ENCODE measurements at places on chromosomes 12 and 14.

DNA sequence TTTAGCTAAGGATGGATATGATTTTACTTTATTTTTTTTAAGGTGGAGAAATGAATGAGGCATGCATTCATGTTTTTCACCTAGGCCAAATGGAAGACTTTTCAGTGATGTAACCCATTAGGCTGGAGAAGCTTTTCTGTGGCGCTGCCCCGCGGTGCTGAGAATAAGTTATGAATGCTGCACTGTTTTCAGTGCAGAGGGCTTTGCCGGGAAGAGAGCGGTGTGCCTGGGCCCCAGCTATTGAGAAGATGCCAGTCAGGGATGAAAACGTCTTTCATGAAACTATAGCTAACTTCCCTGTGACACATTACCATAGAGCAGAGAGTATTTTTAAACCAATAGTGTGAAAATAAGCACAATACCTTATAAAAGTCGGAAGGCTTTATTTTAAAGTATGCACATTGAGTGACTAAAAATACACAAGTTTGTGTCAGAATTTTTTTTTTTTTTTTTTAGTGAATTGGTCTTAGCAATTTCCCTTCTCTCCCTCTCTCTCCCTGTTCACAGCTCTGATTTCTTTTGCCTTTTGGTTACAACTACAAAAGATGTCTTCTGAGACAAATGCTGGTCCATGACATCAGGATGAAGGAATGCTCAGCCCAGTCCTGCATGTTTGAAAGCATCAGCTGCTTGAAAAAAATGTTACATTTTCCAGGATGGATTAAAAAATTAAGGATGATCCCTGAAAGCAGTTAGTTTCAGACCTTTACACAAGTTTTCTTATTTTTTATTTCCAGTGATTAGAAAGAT lies 48.3 kb downstream of the NPAS3 start:
- DNase-seq, result no peak

DNA sequence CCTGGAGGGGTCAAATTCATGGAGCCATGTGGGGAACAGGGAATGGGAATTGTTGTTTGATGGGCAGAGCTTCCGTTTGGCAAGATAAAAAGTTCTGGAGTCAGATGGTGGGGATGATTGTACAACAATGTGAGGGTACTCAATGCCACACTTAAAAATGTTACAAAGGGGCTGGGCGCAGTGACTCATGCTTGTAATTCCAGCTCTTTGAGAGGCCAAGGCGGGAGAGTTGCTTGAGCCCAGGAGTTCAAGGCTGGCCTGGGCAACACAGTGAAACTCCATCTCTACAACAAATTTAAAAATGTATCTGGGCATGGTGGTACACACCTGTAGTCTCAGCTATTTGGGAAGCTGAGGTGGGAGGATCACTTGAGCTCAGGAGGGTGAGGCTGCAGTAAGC lies 66.0 kb upstream of the DIO3 start:
- no peak for DNase-seq

GRCh38 chr14:83419420-83419819 lies 1885.8 kb upstream of the SEL1L start:
- no peak for DNase-seq

- DNase-seq, result no peak
Measured at GRCh38 chr12:122560138-122560537, 33.1 kb downstream of the KNTC1 start.

GRCh38 chr12:45611061-45611460 lies 118.4 kb upstream of the ARID2 start:
- DNase-seq, result no peak

DNA sequence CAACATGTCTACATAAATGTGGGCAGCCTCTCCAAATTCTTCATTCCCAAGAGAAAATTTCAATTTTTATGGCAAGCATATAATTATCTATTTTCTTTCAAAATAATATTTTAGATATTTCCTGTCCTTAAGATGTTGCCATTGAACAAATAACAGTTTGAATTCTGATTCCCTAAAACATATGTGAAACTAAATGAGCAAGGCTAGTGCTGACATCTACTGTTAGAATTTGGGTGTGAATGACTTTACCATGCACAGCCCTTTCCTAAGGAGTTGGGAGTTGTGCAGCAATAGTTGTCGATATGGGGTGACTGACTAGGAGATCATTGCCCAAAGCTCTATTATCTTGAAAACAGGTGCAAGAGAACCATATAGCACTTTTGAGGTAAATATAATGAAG lies 108.2 kb upstream of the SLC38A4 start:
- DNase-seq, result peak; percentile 39

- DNase-seq, result no peak
Measured at GRCh38 chr14:66482873-66483272, 3.3 kb upstream of the CCDC196 start.

DNA sequence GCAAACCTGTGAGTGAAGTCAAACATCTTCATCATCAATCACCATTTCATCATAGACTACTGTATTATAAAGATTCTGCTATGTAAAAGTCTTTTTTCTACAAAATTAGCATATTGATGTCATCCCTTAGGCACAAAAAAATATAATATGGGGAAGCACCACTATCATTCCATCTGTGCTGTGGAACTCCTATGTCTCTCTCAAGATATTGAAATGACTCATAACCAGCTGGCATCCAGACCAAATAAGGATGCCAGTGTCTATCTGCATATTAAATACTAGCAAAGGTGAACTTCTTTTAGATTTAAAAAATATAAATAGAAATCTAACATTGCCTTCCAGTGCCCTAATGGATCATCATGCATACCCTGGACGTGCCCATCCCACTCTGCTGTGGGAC lies 17.9 kb upstream of the DCAF5 start:
- DNase-seq, result no peak

DNA sequence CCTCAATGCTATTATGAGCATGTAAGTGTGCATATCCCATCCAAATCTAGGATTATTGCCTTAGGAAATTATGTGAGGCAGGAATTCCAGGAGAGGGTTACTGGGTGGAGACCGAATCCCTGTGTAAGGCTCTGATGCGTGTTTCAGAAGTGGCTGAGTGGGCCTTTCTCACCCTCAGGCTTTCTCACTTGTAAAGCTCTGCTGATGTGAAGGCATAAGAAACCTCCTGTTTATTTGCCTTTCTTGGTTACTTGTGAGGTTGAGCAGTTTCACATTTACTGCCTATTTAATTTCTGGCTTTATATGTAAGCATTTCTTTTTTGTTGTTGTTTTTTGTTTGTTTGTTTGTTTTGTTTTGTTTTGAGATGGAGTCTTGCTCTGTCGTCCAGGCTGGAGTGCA lies 11.0 kb downstream of the IL31 start:
- DNase-seq, result no peak

Data from thymus (tissue), 14 donors.